OCI-M1 (cell line): ENCODE measurements at places on chromosomes 2 and 18.

GRCh38 chr2:20143263-20143662, 81.7 kb downstream of the SDC1 start:
- DNase-seq: no peak

- DNase-seq: no peak
These were observed 60.0 kb downstream of the RNF144A start for GRCh38 chr2:6977113-6977741.

DNA sequence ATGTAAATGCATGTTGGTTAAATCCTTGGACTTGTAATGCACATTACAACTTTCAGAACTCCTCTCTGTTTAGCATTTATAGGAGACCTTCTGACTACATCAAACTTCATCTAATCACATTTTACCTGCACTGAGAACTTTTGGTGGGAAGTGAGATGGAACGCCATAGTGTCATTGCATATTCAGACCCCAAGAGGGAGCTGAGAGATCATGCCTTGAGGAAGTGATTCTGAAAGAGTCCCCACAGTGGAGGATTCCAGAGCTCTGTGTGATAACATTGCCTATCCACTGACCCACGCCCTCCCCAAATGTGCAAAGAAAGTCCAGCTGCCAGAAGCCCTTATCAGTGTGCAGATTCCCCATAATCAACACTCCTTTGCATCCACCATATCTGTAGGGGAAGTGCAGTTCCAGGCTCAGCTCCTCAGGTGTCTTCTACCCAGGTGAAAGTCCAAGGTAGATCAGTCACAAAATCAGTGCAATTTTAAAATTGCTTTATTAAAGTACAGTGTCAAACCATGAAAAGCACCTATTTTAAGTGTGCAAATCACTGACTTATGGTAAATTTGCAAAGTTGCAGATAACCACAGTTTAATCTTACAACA, 212.4 kb downstream of the RPIA start:
- peak; percentile 53 for DNase-seq

- DNase-seq: no peak
These were observed 8.7 kb downstream of the PTH2R start for GRCh38 chr2:208415255-208415654.

GRCh38 chr18:34023471-34023870, 201.2 kb downstream of the NOL4 start:
- DNase-seq: no peak

DNA sequence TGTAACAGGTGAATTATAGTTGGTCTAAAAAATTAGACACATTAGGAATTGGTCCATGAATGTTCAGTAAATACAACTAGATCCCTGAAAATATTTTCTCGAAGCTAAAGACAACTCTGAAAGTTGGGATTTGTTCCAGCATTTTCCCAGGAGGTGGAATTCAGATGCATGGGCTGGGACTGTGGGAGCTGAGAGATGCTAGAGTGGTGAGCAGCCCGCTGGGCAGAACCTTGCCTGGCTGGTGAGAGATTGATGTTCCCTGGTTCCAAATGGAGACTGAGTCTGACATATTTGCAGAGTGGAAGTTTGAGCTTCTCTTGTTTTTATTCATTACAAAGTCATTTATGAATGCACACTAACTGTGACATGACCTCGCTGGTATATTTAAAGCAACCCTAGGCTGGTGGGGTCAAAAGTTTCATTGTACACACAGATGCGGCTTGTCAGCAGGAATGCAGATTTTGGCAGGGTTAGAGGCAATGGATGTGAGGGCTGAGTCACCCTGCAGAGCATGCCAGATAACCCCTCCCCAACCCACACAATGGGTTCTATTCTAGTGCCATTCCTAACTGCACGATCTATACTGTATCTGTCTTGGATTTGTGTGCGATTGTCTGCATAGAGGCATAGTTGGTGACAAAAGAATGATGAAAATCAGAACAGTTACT, 23.5 kb upstream of the TMEM178A start:
- DNase-seq: no peak

GRCh38 chr2:32849456-32850194, 97.1 kb upstream of the LTBP1 start:
- DNase-seq: no peak

DNA sequence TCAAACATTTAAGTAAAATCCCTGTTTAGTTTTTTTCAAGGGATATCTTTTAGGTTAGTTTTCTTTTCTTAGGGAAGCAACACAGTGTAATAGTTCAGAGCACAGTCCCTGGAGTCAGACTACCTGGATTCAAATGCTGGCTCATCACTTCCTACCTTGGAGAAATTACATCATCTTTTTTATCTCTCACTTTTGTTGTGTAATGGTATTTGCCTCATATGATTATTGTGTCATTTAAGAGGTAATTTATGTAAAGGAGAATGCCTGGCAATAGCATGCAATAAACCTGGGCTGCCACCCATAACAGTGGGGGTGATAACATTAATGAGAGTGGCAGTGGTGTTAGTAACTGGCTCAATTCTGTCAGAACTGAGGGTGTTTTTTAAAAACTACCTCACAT, 26.3 kb downstream of the ERLEC1 start:
- DNase-seq: no peak

GRCh38 chr2:215685238-215685990, 249.5 kb upstream of the FN1 start:
- DNase-seq: no peak

DNA sequence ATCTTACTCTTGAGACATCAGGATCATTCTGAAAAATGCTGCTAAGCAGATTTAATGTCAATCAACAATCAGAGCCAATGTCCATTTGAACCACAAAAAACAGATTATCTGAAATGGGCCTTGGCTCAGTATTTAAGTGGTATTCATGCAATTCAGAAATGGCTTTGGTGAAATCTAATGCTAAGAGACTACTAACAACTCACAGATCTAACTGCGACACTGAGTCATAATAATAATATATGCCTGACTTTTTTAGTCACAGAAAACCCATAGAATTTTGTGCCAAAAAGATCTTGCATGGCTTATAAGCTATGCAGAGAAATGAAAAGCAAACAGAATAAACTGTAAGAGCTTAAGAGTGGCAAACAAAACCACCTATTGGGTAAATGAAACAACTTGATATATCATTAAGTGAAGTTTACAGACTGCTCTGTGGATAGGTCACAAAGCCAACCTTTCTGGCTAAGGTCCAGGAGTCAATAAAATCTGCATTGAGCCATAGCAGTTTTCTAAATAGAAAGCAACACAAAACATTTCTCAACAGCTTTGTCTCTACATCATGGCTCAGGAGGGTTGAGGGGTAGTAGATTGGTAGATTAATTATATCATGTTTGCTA, 234.3 kb downstream of the LRATD1 start:
- peak; percentile 8 for DNase-seq

DNA sequence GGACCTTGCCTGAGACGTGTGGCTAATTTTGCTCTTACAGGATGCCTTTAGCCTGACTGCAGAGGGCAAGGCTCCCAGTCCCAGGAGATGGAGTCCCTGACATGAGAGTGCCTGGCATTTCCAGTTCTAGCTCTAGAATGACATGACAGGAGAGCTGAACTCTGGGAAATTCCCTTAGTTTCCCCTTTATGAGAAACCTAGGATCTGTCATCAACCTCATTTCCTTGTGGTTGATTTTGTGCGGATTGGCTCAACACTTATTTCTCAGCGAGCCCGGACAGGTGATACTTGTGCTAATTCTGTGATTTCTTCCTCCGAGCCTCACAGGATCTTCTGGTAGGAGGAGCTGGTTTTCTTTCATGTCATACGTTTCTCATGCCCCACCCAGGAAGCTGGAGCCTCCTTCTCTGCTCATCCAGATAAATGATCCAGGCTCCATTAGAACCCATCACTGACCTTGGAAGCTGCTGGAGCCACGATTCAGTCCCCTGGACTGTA, at the start of gene IL36G:
Gene IL36G (plus strand): TSS at position 448 of the 498 bp plus-strand sequence. CDS start 633 bp downstream, outside the sequence.
- DNase-seq: no peak

DNA sequence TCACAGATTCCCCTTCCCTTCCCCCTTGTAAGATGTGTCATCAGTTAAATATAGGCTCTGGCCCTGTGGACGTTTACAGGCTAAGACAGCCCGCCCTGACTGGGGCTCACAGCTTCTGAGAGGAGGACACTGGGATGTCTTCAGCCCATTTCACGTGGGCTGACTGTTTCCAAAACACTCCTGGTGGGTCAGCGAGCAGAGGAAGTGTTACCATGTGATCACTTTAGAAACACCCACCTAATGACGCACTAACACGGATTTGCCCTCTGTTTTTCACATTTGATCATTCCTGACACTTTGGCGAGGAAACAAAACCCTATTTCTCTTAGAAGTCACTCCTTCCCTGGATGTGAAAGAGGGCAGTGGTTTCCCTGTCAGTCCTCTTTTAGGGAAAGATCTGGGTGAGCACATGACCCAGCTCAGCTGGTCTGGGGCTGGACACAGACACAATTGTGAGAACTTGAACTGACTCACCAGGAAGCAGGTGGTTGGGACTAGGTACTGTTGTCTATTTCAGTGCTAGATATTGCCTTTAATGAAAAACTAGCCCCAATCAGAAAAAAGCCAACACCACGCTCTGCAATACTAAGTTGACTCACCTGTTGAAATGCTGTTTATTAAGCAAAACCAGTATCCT, 38.8 kb downstream of the BMP10 start:
- DNase-seq: peak; percentile 73

DNA sequence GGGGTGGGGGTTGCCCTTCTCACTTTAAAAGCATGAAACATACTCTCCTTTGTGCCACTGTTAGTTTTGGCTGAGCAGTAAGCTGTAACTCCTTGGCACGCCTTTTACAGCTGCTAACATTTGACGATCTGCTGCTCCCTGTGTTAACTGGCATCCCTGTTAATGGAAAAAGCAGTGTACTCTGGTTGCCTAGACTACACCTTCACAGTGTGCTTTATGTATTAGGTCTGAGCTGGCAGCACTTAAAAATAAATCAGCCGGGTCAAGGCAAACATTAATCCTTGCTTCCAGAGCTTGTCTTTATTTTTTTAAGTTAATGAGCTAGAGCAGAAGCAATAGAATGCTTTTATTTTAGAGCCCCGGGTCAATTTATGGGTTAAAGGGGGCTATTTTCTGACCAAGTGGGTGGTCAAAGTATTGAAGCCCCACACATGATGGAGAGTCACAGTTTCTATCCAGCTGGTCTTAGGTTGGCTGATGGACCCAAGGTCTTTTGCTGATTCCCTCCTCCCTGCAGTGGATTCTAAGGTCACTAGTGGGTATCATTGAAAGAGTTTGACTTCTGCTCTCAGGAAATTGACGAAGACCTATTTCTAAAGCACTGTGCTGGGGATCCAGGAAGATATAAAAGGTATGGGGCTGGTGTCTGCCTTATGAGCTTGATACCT, 54.5 kb downstream of the CFAP221 start:
- no peak for DNase-seq

GRCh38 chr2:138997346-138997745, 217.2 kb upstream of the NXPH2 start:
- DNase-seq: no peak

GRCh38 chr2:9715238-9715637, 84.4 kb upstream of the YWHAQ start:
- DNase-seq: no peak

- peak; percentile 82 for DNase-seq
These were observed 11.9 kb upstream of the AGFG1 start for GRCh38 chr2:227460070-227460485.

DNA sequence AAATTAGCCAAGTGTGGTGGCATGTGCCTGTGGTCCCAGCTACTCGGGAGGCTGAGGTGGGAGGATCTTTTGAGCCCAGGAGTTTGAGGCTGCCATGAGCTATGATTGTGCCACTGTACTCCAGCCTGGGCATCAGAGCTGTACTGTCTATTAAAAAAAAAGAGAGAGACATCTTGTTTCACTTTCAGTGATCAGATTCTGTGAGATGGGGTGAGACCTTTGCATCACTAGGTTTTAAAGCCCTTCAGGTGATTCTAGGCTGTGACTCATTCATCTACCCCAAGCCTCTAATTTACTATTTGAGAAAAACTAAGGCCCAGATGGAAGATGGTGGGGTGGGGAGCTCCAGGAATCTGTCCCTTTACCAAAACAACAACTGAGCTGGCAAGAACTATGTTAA, 7.1 kb downstream of the C2orf92 start:
- DNase-seq: no peak

DNA sequence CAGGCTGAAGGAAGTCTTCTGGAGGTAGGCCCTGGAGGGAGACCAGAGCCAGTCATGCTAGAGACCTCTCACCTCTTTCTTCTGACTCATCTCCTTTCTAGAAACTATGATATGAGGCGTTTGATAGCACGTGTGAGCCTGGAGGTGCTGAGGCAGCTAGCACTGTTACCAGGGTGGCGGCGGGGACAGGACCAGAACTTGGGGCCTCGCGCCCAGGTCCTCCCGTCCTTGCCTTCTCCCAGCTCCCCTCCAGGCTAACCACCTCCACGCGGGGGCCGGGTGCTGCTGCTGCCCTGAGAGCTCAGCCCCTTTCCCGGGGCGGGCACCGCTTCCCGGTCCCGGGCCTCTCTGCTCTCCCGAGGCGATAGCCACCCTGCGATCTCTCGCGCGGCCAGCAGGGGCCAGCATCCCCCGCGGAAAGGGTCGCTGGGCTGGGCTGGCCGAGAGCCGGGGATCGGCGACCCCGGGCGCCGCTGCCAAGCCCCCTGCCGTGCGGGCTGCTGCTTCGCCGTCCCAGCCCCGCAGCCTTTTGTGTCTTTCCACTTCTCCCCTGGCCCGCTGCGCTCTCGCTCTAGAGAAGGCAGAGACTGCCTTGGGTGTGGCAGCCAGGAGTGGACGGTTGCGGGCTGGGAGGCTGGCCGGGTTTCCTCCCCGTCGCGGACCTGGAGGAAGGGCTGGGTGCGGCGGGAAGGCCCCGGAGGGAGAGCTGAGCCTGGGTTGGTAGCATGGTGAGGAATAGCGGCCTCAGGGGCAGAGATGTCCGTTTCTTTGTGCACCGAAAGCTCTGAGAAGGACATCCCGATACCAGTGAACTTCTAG, 49.1 kb downstream of the TMEM17 start:
- DNase-seq: peak; percentile 66

DNA sequence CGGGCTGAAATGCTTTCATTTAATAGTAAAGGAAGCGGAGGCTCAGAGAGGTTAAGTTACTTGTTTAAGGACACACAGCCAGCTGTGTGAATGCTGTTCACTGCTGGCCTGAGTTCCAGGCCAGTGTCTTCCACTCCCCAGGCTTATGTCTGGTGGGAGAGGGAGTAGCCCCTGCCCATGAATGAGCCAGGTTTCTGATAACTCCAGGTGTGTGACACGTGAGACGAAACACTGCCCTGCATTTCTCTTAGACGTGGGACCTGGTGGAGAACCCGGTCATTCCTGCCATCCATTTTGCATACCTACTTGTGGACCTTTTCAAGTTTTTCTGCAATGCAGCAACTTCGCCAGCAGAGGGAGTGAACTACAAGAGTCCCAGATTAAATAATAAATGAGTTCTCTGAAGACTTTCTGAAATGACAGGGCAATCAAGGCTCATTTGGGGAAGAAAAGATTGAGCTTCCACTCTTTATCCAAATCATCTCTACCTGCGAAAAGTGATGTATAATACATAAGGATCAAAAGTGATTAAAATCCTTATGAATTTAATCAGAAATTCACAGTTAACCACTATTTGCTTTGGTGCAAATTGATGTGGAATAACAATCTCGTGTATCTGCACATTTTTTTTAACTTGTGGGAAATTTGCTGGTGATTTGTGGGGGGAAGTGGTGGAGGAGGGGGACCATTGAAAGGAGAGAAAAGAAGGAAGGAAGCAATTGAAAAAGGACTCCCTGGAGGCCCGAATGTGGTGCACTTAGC, 79.4 kb upstream of the ASB18 start:
- DNase-seq: peak; percentile 65
